ENCODE measurements at places on chromosomes 3 and 15. TPM values are rescaled to one million over a fixed set of nuclear protein-coding genes. Genes with fewer than 3 reads are reported as not detected.

CP gene
- 15.5 TPM for polyA plus RNA-seq

CLDN18 gene
- polyA plus RNA-seq: 74.9 TPM

EHD4 gene
- polyA plus RNA-seq: 11.7 TPM

OSBPL10 gene
- 41.2 TPM for polyA plus RNA-seq

BFSP2 gene
- not detected for polyA plus RNA-seq

Measured in left lung (tissue), 14 donors.